Astrocyte (in vitro differentiated cells and primary cell): ENCODE measurements at places on chromosomes 6 and 20.

DNA sequence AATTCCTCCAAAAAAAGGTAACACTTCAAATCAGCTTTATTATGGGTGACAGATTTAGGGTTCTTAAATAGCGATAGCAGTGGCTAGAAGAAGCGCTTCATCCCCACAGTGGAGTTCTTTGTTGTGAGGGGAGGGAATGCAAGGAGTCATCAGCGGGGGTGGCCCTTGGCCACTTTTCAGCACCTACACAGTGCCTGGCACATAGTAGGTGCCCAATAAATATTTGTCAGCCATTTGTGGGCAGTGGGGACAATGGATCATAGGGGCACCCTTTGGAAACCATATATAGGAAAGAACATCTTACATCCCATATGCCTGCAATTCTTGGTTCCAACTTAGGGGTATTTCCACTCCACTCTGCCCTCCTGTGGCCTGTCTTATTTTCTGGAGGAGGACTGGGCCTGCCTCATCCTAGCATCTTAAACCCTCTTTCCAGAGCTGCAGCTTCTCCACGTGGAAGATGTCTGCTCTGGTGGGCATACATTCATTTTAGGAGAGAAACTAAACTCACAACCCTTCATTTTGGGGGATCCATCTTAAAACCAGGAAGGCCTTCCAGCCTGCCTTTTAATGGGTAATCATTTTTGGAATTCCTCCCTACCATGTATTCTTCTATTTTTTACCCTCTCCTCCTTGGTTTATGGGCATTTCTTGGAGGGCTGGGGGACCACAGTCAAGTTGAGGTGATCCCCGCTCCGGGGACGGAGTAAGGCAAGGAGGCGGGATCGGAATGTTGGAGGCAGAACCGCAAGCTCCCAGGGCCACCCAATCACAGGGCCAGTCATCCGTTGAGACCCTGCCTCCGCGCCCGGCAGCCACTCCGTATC, 2.6 kb upstream of the GPSM3 start:
- peak; percentile 35 for DNase-seq

DNA sequence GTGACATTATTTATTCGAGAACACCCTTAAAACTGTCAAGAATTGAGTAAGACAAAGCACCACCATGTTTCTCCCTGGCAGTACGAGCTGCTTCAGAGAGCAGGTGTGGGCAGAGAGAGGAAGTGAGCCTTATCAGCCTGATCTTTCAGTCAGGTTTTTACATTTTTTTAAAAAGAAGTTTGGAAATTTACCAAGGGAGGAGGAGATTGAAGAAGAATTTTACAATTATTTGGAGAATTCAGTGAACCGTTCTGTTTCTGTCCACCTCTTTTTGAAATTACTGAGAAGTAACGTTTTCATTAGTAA, 75.5 kb downstream of the ZDHHC14 start:
- DNase-seq: no peak

GRCh38 chr6:151680846-151681432, 126.5 kb upstream of the ESR1 start:
- DNase-seq: no peak

- no peak for DNase-seq
These were observed 37.0 kb upstream of the TBC1D7 start for GRCh38 chr6:13365320-13365719.

DNA sequence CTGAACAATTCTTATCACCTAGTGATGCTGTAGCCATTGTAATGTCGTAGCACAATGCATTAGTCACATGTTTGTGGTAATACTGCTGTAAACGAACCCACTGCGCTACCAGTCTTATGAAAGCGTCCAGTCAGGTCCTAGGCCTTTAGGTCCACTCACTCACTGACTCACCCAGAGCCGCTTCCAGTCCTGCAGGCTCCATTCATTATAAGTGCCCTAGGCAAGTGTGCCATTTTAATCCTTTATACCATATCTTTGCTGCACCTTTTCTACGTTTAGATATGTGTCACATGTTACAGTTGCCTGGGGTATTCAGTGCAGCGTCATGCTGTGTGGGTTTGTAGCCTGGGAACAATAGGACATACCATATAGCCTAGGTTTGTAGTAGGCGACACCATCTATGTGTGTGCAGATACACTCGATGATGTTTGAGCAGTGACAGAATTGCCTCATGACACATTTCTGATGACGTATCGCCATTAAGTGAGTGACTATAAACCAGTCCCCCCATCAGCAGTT, 15.4 kb downstream of the IGF2R start:
- DNase-seq: peak; percentile 96

- peak; percentile 33 for DNase-seq
These were observed 69.6 kb downstream of the SSR1 start for GRCh38 chr6:7243179-7243981.

- no peak for DNase-seq
These were observed 136.0 kb upstream of the AHI1 start for GRCh38 chr6:135633573-135633972.

GRCh38 chr6:37502703-37503291, 3.1 kb upstream of the CCDC167 start:
- no peak for DNase-seq

- DNase-seq: peak; percentile 74
These were observed 43.3 kb upstream of the CTAGE9 start for GRCh38 chr6:131754088-131754487.
